ENCODE measurements at places on chromosomes 2 and 18. TPM values are rescaled to one million over a fixed set of nuclear protein-coding genes. Genes with fewer than 3 reads are reported as not detected.
A peak's percentile ranks its signal among the peaks of the same experiment; 100 is the strongest.

NYAP2 gene
- total RNA-seq: not detected

GRCh38 chr2:67242456-67242855, 154.7 kb upstream of the ETAA1 start:
- H3K36me3 ChIP-seq: no peaks in the 10 kb centered on the region
- no peak overlapping the region for H3K4me3 ChIP-seq
- H3K27ac ChIP-seq: no peak overlapping the region

DNA sequence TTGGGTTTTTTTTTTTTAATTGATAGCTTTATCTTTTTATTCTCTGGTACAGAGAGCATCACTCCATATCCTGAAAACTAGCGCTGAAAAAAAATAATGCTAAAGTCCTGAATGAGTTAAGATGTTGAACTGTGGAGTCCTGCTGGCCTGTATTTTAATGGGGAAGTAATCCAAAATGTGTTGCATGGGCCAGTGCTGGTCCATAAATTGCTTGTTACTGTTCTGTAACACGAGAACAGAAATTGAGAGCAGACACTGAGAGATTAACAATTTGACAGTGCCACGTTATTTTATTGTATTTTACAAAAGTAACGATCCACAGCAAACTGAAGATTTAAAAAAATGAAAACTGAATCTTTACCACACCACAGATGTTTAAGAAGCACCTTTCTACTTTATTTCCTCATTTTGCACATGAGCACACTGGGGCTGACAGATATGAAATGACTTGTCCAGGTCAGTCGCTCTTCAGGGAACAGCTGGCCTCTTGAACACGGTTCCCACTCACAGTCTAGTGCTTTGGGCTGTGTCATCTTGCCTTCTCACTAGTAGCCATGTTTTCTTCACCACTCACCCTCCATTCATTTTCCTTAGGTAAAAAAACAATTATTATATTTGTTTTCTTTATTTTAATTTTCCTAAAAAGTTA, 35.3 kb downstream of the ZCCHC2 start:
- no peak for DNase-seq
- H3K27me3 ChIP-seq: no peaks in the 10 kb centered on the region
- no peak overlapping the region for H3K27ac ChIP-seq
- no peak overlapping the region for H3K4me3 ChIP-seq
- H3K36me3 ChIP-seq: peaks cover 44% of the 10 kb centered on the region

NPC1 gene
- total RNA-seq: 39.9 TPM

DNA sequence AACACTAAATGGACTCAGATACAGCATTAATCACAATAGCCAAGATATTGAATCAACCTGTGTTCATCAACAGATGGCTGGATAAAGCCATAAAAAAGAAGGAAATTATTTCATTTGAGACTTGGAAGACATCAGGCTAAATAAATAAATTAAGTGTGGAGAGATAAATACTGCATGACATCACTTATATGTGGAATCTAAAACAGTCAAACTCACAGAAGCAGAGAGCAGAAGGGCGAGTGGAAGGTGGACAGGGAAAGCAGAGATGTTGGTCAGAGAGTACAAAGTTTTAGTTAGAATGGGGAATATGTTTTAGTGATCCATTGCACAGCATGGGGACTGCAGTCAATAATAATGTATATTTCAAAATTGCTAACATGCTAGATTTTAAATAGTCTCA, 207.2 kb downstream of the VAPA start:
- H3K4me3 ChIP-seq: no peak overlapping the region
- DNase-seq: no peak
- peaks cover 6% of the 10 kb centered on the region for H3K36me3 ChIP-seq
- no peaks in the 10 kb centered on the region for H3K27me3 ChIP-seq
- H3K4me1 ChIP-seq: peaks cover 66% of the 10 kb centered on the region

DNA sequence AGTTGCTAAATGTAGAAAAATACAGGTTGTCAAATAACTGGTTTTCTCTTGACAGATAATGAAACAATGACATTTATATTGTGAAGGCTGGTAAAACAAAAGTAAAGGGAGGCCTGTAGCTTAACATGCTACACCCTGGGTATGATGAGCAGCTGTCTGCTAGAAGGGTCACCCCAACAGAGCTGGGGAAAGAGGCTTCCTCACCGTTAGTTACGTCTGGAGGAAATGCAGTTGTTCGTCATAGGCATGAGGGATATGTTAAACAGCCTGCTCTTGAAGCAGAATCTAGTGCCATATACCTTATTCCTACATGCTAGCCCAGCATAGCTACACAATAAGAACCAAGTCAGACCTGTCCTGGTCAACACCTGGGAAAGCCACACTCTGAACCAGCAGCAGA, 49.9 kb downstream of the LPIN2 start:
- no peaks in the 10 kb centered on the region for H3K27me3 ChIP-seq
- peak overlapping the region; percentile 5 for H3K27ac ChIP-seq
- peaks cover 31% of the 10 kb centered on the region for H3K4me1 ChIP-seq
- H3K4me3 ChIP-seq: no peak overlapping the region

DNAH6 gene
- total RNA-seq: 1.3 TPM

PSTPIP2 gene
- total RNA-seq: 10.6 TPM

IL1RL1 gene
- total RNA-seq: 0.09 TPM

- no peak overlapping the region for H3K4me3 ChIP-seq
- H3K36me3 ChIP-seq: peaks cover 8% of the 10 kb centered on the region
- peaks cover 11% of the 10 kb centered on the region for H3K4me1 ChIP-seq
- H3K27ac ChIP-seq: no peak overlapping the region
These were observed 160.0 kb downstream of the STK39 start for GRCh38 chr2:168087401-168087800.

SCYGR4 gene
- total RNA-seq: not detected

DNA sequence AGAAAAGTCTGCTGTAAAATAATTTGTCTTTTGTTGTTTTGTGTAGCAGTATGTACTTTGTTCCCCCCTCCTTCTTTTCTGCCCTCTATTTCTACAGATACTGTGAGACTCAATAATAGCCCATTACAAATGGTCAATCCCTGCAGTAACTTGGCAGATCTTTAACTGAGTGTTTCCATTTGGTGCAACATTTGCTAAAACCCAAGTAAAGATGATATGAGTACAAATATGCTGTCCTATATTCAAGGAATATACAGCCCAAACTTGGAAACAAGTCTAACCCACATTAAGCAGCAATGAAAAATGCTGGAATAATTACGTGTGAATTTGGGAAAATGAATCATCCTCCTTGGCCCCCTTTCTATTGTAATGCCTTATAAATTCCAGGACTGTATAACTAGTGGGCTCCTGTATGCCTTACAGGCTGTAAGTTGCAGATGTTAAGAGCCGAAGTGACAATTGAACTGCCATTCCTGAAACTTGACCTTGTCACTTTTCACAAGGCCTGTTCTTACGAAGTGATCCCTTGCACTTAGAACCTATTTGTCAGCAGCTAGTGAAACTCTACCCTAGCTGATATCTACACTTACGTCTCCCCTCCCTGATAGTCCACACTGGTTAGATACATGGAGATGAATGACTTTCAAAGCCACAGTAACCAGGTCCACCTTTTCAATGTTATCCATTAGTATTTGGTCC, 104.9 kb downstream of the IRS1 start:
- peak overlapping the region; percentile 5 for H3K27ac ChIP-seq
- no peak overlapping the region for H3K4me3 ChIP-seq
- no peak for DNase-seq
- H3K36me3 ChIP-seq: no peaks in the 10 kb centered on the region
- H3K4me1 ChIP-seq: peaks cover 29% of the 10 kb centered on the region

DNA sequence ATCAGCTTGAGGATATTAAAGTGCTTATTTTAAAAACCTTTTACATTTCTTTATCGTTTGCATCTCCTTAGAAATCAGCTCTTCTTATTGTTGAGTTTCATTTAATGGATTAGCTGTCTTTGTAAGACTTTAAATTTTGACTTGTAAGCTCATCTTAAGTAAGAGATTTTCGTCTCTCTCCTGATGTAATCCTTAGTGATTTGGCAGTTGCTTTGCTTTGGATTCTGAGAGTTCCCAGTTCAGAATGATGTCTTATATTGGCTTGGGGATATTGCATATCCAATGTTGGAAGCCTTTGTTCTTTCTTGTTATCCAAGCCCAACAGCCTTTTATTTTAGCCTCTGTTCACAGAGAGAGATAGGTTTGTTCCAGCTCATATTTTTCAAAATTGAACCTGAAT, 212.1 kb downstream of the ARL6IP6 start:
- no peaks in the 10 kb centered on the region for H3K4me1 ChIP-seq
- H3K27me3 ChIP-seq: no peaks in the 10 kb centered on the region
- no peak overlapping the region for H3K4me3 ChIP-seq
- H3K36me3 ChIP-seq: no peaks in the 10 kb centered on the region

ARHGEF4 gene
- total RNA-seq: 20.9 TPM

- no peak for DNase-seq
- no peak overlapping the region for H3K27ac ChIP-seq
- peaks cover 3% of the 10 kb centered on the region for H3K4me1 ChIP-seq
These were observed 477.2 kb upstream of the VRK2 start for GRCh38 chr2:57569396-57569795.

- H3K27ac ChIP-seq: peak overlapping the region; percentile 96
- H3K4me1 ChIP-seq: peaks cover 27% of the 10 kb centered on the region
- no peaks in the 10 kb centered on the region for H3K36me3 ChIP-seq
- H3K4me3 ChIP-seq: peak overlapping the region; percentile 78
These were observed 1.7 kb upstream of the FOSL2 start for GRCh38 chr2:28390746-28391563.

GRCh38 chr18:32772581-32773381, at the start of gene KLHL14:
Gene KLHL14, minus strand, starts transcription at chr18:32773023. Its CDS starts 2,432 bp downstream, at chr18:32770591.
- peak within 1 kb of the TSS; percentile 52 for H3K4me3 ChIP-seq
- H3K4me1 ChIP-seq: peaks cover 22% of the 10 kb centered on the region
- H3K36me3 ChIP-seq: no peaks in the 10 kb centered on the region

- H3K4me3 ChIP-seq: no peak overlapping the region
- H3K27me3 ChIP-seq: no peaks in the 10 kb centered on the region
- H3K4me1 ChIP-seq: no peaks in the 10 kb centered on the region
- H3K36me3 ChIP-seq: peaks cover 6% of the 10 kb centered on the region
These were observed 21.6 kb upstream of the OTX1 start for GRCh38 chr2:63029058-63029457.

GRCh38 chr18:5997361-5997760, 102.0 kb upstream of the TMEM200C start:
- peaks cover 19% of the 10 kb centered on the region for H3K4me1 ChIP-seq
- H3K27ac ChIP-seq: no peak overlapping the region
- H3K36me3 ChIP-seq: peaks cover 10% of the 10 kb centered on the region
- no peaks in the 10 kb centered on the region for H3K27me3 ChIP-seq

EPB41L5 gene
- 43.9 TPM for total RNA-seq

- DNase-seq: no peak
- no peaks in the 10 kb centered on the region for H3K36me3 ChIP-seq
- no peaks in the 10 kb centered on the region for H3K4me1 ChIP-seq
- no peak overlapping the region for H3K4me3 ChIP-seq
- no peaks in the 10 kb centered on the region for H3K27me3 ChIP-seq
These were observed 342.9 kb upstream of the DCC start for GRCh38 chr18:51997129-51997528.

SALL3 gene
- total RNA-seq: 0.36 TPM

SERPINB12 gene
- not detected for total RNA-seq

ACTG2 gene
- total RNA-seq: 10.0 TPM

DNA sequence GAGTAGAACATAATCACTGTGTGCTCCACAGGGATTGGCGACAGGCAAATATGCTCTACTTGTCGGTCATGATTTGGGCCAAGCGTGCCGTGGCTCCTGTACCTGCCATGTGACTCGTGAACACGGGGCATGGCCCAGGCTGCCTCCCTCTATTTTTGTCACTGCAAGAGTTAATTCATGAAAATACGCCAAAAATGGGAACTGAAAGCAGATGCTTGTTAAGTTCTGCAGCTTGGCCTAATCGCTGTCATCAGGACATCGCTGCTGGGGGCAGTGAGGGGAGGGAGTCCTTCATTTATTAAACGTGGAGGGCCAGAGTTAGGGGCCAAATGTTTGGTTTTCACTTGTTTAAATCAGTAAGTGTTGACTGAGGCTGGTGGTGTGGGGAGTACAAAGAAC, 177.8 kb downstream of the BCL2 start:
- H3K36me3 ChIP-seq: no peaks in the 10 kb centered on the region
- peaks cover 34% of the 10 kb centered on the region for H3K4me1 ChIP-seq
- DNase-seq: no peak
- H3K4me3 ChIP-seq: no peak overlapping the region

TMEFF2 gene
- 18.1 TPM for total RNA-seq

UCN gene
- total RNA-seq: 3.1 TPM

LONRF2 gene
- 13.7 TPM for total RNA-seq

- H3K27ac ChIP-seq: no peak overlapping the region
- no peaks in the 10 kb centered on the region for H3K4me1 ChIP-seq
- DNase-seq: no peak
- H3K36me3 ChIP-seq: peaks cover 2% of the 10 kb centered on the region
- H3K4me3 ChIP-seq: no peak overlapping the region
- H3K27me3 ChIP-seq: no peaks in the 10 kb centered on the region
These were observed 272.2 kb downstream of the OSR1 start for GRCh38 chr2:19086231-19086651.

All from mesothelial cell of epicardium (in vitro differentiated cells).